ENCODE measurements at places on chromosomes 5 and 9.

DNA sequence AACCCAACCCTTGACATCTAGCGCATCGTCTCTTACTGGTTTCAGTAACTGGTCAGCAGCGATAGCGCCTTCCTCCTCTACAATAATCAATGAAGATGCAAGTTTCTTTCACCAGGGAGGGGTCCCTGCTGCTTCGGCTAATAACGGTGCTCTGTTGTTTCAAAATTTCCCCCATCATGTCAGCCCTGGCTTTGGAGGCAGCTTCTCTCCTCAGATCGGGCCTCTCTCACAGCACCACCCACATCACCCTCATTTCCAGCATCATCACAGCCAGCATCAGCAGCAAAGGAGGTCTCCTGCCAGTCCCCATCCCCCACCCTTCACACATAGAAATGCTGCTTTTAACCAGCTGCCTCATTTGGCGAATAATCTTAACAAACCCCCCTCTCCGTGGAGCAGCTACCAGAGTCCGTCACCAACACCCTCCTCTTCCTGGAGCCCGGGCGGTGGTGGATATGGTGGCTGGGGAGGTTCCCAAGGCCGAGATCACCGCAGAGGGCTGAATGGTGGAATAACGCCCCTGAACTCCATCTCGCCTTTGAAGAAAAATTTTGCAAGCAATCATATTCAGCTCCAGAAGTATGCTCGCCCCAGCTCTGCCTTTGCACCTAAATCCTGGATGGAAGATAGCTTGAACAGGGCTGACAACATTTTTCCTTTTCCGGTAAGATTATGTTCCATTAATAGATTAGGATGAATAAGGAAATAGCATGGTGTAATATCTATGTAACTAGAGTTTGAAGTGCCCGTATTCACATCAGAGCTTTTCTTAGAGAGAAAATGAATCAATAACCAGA lies 2.2 kb downstream of the CPEB4 start:
- no peak for DNase-seq

GRCh38 chr9:120918931-120919842 lies 7.4 kb downstream of the TRAF1 start:
- peak; percentile 3 for DNase-seq

DNA sequence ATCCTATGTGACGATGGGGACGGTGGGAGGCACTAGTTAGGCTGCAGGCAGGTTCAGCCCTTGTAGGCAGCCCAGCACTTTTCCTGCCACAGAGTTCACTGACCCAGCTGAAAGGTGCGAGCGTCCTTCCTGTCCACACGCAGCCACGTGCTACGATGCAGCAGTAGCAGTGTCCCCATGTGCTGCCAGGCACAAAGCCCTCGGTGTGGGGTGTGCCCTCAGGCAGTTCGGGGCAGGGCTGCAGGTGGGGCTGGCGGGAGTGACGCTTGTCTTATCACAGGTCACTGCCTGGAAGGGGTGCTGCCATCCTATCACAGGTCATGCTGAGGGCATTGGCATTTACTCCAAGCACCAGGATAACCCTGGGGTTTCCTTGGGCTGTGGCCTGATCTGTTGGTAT lies 46.8 kb upstream of the CLPTM1L start:
- DNase-seq = no peak

DNA sequence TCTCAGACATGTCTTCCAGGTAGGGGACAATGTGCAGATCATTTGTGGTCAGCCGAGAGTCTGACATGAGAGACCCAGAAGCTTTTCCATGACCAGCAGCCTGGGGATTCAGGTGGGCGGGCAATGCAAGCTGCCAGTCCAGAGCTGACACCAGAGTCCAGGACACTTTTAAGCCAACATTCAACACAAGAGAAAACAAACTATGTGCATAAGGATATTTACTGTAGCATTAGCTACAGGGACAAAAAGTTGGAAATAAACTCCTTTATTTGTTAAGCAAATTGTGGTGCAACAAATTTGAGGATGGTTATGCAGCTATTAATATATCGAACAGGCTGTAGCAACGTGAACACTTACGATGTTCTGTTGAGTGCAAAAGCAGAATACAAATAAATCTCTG lies 9.9 kb upstream of the RNF130 start:
- no peak for DNase-seq

GRCh38 chr5:4028384-4028783 lies 432.8 kb downstream of the IRX1 start:
- DNase-seq = no peak

GRCh38 chr9:137252555-137253506 lies 1.7 kb downstream of the STPG3 start:
- DNase-seq = no peak

DNA sequence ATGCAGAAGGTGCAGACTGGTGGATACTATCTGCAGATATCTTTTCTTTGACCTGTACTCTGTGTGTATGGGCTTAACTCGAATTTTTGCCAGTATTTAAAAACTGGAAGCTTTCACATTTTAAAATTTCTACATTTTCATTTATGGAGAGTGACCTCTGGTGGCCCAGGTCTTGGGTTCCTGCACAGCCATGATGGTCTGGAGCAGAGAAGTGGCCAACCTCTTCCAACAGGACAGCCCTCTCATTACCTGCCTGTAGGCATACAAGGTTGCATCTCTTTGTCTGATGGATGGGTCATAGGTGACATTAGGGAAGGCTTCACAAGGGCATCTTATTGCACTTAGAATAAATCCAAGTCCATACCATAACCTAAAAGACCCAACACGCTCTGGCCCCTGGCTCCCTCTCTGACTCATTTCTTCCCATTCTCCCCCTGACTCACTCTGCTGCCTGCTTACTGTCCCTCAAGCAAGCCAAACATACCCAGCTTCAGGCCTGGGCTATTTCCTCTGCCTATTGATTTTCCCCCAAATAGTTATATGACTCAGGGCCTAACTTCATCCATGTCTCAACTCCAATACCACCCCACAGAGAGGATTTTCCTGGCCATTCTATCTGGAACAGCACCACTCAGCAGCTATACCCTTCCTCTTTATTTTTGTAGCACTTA lies 113.3 kb upstream of the SLC1A3 start:
- DNase-seq = no peak

DNA sequence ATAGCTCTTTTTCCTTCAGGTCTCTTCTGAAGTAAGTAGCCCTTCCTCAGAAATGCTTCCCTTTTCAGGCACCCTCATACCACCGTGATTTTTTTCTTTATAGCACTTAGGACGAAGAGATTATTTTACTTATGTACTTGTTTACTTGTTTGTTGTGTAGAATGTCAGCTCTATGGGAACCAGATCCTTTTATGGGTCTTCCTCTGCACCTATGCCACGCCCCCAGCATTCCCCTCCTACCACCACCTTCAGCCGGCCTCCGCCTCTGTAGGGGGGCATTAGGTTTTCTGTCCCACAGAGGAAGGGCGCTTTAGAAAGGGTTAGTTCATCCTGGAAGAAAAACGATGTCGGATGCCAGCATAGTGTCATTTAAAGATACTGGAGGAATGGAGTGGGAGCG lies 1.8 kb downstream of the CDKN2B-AS1 start:
- no peak for DNase-seq

- no peak for DNase-seq
Observed at GRCh38 chr5:65190328-65191053, 291.2 kb downstream of the ADAMTS6 start.

- DNase-seq = no peak
Observed at GRCh38 chr5:109558952-109559351, 130.8 kb upstream of the MAN2A1 start.

GRCh38 chr5:67182301-67182790 lies 14.3 kb downstream of the CD180 start:
- no peak for DNase-seq

GRCh38 chr9:120040896-120041295 lies 539.1 kb downstream of the CDK5RAP2 start:
- no peak for DNase-seq

- no peak for DNase-seq
Observed at GRCh38 chr5:172579403-172579990, 61.6 kb upstream of the NEURL1B start.

DNA sequence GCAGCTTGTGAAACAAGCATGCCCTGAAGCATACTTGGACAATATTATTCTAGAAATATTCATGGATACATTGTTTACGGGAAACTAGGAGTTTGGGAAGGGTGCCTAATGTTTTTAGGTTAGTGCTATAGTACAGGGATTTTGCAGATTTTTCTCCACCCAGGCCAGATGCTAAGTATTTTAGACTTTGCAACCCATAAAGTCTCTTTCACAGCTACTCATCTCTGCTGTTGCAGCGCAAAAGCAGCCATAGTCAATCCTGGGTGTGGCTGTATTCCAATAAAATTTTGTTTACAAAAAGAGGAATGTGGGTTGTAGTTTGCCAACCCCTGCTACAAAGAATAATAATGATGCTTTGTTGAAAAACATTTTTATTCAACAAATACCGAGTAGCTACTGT lies 106.2 kb downstream of the CEMIP2 start:
- DNase-seq = no peak

GRCh38 chr9:37390759-37391158 lies 31.7 kb upstream of the GRHPR start:
- peak; percentile 40 for DNase-seq

DNA sequence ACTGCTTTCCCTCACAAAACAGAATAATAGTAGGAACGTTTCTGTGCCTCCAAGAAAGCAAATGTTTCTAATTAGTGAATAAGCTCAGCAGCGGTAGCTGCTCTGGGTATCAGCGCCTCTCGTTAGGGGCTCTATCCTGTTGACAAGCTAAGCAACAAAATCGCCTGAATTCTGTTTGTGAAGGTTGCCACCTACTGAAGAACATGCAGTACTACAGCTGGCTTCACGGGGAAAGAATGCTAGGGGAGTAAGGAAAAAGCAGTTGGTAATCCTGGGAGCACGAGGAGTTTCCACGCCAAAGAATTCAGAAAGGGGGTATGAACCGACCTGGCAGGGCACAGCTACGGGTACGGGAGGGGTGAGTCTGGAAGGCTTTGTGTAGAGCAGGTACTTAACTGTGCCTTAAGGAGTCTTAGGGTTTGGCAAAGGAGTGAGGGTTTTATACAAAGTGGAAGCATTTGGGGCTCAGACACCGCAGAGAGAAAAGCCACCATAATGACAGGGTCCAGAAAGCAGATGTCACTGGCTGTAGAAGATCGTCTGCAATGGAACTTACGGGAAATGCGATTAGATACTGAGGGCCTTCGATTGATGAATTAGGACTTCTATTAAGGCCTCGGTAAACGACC lies 171.7 kb downstream of the TTC39B start:
- DNase-seq = peak; percentile 52

DNA sequence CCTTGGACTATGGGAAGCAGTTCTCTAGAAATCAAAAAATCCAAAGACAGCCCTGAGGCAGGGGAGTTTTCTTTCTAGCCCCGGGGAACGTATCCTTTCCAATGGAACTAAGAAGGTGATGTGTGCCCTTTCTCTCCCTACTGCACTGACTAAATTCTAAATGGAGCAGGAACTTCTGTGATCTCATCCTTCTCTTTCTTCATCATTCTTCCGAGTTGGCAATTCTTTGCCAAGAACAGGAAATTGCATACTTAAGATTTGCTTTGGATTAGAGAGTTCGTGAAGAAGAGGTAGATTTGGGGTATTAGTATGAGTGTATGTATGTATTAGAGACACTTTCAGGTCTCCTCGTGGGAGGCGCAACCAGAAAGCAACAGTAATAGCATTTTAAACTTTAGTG lies 178.0 kb upstream of the PIK3R1 start:
- no peak for DNase-seq

DNA sequence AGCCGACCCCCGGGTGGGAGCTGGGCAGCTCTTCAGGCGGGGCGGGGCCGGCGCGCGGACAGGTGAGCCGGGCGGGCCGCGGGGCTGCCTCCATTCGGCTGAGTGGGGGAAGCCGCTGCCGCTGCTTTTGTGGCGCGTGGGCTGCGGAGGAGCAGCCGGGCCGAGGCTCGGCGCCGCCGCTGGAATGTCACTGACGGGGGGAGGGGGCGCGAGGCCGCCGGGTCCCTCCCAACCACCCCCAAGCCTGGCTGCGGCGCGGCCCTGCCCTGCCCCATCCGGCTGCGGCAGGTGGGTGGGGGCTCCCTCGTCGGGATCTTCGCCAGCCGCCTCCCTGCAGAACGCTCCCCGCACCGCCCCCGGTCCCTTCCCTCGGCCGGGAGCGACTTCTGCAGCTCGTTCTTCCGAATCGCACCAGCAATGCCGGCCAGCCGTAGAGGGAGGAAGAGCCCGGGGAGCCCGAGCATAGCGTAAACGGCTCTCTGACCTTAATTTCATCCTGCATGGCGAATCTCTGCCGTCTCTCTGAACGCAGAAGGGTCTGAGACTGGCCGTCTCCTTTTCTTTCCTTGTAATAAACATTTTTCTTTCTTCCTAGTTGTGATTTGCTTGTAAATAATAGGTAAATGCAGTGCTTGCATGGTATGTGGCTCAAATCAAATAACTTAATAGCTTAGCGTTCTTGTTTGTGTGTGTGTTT lies 505 bp downstream of the SPTAN1 start:
- DNase-seq = peak; percentile 57

- DNase-seq = no peak
Observed at GRCh38 chr9:26637101-26637500, 255.5 kb downstream of the CAAP1 start.

DNA sequence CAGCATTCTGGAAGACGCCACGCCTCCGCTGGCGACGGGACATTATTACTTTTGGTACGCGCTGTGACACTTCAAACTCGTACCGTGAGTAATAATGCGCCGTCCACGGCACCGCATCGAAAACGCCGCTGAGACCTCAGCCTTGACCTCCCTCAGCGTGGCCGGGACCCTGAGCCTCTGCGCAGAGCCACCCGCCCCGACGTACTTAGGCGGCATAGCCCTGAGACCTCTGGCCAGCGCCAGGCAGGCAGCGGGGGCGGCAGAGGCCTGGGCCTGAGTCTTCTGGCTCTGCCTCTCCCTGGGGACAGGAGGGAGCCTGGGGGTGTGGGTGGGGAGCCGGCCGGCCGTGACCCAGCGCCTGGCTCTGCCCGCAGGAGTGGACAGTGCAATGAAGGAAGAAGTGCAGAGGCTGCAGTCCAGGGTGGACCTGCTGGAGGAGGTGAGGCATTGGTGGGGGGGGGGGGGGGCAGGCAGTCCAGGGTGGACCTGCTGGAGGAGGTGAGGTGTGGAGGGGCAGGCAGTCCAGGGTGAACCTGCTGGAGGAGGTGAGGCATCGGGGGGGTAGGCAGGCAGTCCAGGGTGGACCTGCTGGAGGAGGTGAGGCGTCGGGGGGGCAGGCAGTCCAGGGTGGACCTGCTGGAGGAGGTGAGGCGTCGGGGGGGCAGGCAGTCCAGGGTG lies 8.0 kb downstream of the EGFL7 start:
- no peak for DNase-seq

DNA sequence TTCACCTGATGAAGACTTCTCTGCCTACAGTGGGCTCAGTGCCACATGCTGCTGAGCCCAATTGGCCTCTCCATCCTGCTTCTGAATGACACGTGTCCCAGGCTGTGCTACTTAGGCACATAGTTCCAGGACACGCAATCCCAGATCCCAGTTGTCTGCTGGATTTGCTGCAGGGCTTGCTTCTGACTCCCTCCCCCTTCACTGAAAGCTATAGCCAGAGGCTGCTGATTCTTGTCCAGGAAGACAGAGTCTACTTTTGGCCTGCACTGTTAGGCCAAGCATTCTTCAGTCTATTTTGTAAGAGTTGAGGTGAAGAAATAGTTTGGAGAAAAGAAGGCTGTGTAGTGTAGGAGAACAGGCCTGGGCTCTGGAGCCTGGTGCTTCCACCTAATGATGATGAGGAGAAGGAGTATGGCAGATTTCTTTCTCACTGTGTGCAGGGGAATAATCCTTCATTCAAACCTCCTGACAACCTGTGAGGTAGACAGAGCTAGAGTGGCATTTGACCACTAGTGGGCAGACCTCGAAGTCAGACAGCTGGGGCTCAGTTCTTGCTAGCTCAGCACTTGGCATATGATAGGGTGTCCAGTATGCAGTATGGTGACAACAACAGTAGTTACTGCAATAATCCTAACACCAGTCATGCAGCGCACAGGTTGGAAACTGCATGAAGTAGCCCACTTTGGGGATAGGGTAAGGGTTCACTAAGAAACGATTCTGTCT lies 19.5 kb upstream of the ASPN start:
- no peak for DNase-seq
